ENCODE measurements at places on chromosomes 5 and 9.

DNA sequence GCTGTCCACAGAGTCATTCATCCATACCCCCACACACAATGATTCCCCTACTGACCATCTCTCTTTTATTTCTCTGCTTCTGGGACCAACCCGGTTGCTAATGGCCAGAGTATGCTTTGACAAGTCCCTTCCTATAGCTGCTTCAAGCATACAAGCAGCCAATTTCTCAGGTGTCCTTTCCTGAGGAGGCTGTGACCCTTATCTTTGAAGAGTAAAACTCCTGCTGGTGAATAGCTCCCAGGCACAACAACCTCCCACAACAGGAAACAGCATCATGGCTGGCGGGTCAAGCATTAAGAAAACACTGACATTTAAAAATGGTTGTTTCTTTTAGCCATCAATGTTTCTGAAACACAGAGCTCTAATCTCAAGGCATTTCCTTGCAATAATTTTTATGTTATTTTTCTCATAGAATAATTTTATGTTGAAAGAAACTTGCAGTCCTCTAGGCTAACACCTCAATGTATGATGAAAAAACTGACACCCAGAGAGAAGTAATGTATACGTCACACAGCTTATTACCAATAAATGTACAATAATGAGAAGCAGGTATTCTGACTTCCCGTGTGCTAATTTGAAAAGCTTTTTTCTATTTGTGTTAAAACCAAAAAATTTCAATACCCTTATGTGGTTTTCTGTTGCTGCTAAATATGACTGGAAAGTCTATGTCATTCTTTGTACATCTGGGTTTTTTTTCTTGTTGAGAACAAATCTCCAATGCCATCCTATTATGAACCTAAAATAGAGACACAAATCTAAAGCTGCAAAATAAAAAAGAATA is 7.5 kb upstream of the PAM start:
- no peak for DNase-seq

DNA sequence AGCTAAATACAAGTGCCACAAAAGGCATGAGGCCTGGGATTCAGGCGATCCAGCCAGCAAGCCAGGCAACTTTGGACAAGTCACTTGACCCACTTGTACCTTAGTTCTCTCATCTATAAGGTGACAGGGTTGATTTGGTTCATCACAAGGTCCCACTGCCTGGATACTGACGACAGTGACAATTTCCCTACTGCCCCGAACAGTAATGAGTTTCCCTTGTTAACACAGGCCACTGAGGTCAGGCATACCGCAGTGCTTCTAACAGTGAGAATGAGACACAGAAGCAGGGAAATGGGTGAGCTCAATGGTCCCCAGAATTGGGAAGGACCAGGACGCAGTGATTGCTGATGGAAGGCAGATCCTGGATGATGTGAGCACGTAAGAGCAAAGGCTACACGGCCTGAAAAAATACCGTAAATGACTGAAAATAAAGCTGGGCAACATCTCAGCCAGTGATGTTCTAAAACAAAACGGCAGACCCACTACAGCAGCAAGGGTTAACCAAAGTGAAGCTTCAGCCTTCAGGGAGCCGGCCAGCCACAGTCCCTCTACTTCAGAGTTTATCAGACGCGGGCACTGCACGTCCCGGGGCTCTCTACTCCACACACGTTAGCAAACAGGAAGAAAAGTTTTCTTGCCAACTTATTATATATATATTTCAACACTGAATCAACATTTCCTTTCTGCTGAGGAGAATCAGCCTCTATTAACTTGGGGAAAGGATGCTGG is 846 bp downstream of the MGAT1 start:
- DNase-seq: no peak

GRCh38 chr9:94802793-94803192 is 76.3 kb downstream of the AOPEP start:
- no peak for DNase-seq

DNA sequence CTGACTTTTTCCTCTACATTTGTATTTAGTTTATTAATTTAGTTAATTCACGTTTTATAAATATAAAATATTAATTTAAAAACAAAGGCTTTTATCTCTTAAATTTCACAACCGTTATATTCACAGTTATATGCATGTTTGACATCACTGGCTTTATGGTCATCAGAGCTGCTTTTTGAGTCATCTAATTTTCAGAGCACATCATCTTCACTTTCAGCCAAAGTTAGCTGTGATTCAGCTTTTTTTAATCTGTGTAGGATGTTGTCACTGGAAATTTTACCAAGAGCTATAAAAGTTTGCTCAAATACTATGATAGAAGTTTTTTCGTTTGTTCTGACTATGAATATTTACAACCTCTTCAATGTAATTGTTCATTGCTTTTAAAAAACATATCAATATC is 12.4 kb downstream of the CDC37L1 start:
- no peak for DNase-seq

- DNase-seq: no peak
These were observed 259.4 kb downstream of the CRB2 start for GRCh38 chr9:123615381-123615780.

- no peak for DNase-seq
These were observed 184.0 kb downstream of the MED10 start for GRCh38 chr5:6194261-6194875.

- DNase-seq: no peak
These were observed 343.3 kb upstream of the CDH9 start for GRCh38 chr5:27381686-27382085.

DNA sequence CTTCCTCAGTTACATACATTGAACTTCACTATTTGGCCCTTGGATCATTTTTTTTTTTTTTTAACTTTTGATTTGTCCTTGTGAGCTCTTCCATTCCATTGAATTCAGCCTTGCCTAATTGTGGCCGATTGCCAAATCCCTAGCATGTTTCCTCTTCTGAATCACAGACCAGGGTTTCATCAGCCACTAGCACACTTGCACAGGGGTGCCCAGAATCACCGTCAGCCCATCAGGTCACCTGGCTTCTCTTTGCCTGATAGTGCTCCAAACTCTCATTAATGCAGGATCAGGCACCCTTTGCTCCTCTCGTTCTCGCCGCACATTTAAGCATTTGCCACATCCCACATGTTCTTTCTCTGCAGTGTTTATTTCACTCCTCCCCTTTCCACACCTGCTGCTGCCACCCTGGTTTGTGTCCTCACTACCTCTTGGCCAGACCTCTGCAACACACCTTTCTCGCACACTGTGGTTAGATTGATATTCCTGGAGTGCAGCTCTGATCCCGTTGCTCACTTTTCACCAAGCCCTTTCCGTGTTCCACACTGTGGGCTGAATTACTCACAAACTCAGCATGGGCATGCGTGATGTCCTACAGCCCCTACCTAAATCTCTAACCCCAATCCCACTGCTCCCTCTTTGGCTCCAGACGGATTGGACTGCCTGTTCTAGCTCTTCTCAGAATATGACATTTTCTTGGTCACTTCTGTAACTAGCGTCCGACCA is 9.8 kb downstream of the PIK3R1 start:
- DNase-seq: no peak

DNA sequence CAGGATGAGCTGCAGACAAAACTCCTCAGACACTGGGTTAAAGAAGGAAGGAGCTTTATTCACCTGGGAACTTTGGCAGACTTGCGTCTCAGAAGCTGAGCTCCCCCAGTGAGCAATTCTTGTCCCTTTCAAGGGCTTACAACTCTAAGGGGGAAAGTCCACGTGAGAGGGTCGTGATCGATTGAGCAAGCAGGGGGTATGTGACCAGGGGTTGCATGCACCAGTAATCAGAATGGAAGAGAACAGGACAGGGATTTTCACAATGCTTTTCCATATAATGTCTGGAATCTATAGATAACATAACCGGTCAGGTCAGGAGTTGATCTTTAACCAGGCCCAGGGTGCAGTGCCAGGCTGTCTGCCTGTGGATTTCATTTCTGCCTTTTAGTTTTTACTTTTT is 202.8 kb upstream of the MRPS30 start:
- no peak for DNase-seq

- no peak for DNase-seq
These were observed 5.0 kb downstream of the STC2 start for GRCh38 chr5:173323106-173323798.

GRCh38 chr9:98796364-98797101 is at the start of gene ANKS6:
Gene ANKS6 (minus strand): TSS chr9:98796555. CDS start chr9:98796491, 64 bp downstream.
- DNase-seq: peak; percentile 96

DNA sequence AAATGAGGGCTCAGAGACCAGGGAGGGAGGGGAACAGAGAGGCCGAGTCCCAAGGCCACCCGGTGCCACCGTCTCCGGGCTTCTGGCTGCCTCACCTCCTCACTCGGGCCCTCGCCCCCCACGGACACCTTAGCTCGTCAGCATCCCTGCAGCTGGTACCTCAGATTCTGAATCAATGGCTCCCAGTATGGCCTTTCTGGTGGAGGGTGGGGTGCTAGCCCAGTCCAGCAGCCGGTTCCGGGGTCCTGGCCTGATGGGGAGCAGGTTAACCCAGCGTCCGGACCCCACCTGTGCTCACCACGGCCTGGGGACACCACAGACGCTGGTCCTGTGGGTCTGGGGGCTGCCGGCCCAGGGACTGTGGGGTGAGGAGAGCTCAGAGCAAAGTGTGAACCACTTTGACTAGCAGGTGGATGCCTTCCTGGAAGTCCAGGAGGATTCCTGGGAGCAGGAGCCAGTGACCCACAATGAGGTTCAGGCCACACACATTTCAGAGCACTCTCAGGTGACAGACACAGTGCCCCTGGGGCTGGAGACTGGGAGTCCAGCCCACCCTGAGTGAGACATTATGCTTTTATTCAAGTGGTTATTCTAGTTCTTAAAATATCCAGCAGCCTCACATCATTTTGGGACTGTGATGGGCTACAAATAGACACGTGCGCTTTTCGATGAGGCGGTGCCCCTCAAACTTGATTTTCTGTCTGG is 53.3 kb downstream of the AHRR start:
- peak; percentile 6 for DNase-seq

- peak; percentile 25 for DNase-seq
These were observed 53.2 kb downstream of the ZNF474 start for GRCh38 chr5:122182491-122182921.

DNA sequence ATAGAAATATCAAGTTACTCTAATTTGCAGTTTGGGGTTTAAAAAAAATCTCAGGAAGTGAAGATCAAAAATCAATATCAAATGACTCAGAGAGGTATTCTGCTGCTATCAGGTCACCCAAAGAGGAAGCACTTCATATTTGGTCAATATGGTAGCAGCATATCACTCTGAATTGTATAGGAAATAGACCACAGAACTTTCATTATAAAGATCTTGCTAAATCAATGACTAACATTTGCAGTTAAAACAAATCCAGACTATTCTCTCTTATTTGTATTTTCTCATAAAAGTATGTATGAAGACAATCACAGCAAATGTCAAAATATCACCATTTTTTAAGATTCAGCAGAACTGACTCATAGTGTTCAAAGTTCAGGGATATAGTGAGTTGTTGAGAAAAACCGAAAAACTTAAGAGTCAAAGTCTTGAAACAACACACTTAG is 105.8 kb upstream of the PCSK1 start:
- no peak for DNase-seq

- DNase-seq: peak; percentile 53
These were observed 929 bp downstream of the SH3PXD2B start for GRCh38 chr5:172453206-172453985.

DNA sequence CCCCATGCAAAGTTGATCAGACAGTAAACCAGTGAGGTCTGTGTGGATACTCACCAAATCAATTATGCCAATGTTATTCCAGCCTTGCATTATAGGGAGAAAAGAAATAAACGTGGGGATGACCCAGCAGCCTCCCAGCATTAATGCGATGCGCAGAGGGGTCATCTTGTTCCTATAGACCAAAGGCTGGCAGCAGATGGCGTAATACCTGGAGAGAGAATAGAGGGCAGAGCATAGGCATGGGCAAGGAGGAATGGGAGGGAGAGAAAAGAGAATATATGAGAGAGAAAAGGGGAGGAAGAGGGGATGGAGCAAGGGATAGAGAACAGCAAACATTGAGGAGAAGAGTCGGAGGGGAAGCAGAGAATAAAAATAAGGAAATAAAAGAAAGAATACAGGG is 131.2 kb downstream of the HTR4 start:
- DNase-seq: peak; percentile 26

- no peak for DNase-seq
These were observed 1.0 kb upstream of the MAMDC4 start for GRCh38 chr9:136850866-136851775.

DNA sequence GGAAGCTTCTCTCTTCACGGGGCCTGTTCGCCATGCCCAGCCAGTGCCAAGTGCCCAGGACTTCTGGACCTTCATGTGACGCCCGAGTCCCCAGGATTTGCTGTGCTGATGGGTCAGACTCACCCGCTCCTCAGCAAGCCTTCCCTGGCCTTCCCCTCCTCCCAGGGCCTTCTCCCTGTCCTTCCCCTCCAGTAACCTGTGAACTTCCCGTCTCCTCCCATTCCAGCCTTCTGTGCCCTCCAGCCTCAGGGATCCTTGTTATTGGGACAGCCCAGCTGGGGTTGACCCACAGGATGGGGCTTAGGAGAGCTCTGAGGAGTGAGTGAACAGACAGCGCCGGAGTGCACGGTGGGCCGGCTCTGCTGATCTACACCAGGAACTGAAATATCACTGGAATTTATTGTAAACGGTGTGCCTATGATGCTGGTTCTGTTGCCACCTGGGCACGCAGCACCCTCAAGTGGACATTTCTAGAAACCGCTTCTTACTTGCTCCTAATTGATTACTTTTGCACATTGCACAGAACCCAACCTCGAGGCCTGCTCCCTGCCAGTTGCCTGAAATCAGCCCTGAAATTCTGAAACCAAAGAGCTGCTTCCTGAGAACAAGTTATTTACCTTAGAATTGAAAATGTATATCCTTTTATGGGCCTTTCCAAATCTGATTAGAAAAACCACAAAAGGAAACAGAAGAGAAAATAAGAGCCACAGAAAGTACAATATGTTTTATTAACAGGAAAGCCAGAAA is 1.5 kb downstream of the SPAAR start:
- DNase-seq: peak; percentile 63

- DNase-seq: no peak
These were observed 283.0 kb upstream of the PCSK5 start for GRCh38 chr9:75607521-75607920.

DNA sequence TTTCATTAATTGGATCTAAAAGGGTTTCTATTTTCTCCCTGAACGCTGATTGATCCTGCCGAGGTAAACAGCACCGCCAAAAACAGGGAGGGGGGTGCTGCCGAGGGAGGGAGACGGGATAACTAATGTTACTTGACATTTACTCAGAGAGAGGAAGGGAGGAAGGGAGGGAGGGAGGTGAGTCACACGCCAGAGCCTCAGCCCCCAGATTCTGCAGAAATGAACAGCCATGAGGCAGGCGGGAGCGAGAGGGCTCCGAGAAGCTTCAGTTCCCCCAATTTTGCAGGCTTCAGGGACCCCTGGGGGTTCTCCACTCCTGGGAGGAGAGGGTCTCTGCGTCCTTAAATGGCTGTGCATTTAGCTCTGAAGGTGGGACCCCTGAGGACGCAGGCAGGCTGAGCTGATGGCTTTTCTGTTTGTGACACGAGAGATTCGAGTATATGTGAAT is 59.1 kb upstream of the IER5L start:
- DNase-seq: no peak

- DNase-seq: no peak
These were observed 3.2 kb downstream of the TESK1 start for GRCh38 chr9:35608221-35608620.

GRCh38 chr9:13904746-13905145 is 409.2 kb downstream of the NFIB start:
- no peak for DNase-seq

GRCh38 chr5:20654746-20655145 is 666.7 kb upstream of the CDH18 start:
- DNase-seq: no peak

All from iPS-NIHi11 (cell line).